A549 treated with CpdA at 1 μM for 4 hours (cell line): ENCODE measurements at places on chromosomes 12 and 14. TPM values are rescaled to one million over a fixed set of nuclear protein-coding genes. Genes with fewer than 3 reads are reported as not detected.

The BIN2 gene
- 0.07 to 0.09 TPM in 2 of 5 replicates, not detected in the others for total RNA-seq

The NEMF gene
- total RNA-seq, result 29.8 to 45.7 TPM (median 36.8 TPM) in 5 replicates

The GPRC5A gene
- total RNA-seq, result 324 to 465 TPM (median 429 TPM) in 5 replicates

The ARG2 gene
- 1.3 to 2.7 TPM (median 1.9 TPM) in 5 replicates for total RNA-seq

The HRK gene
- 0.45 to 0.96 TPM (median 0.54 TPM) in 5 replicates for total RNA-seq

The GPRC5D gene
- not detected in 5 replicates for total RNA-seq

The SSPN gene
- 0.33 to 0.84 TPM (median 0.58 TPM) in 5 replicates for total RNA-seq

The ABCD2 gene
- total RNA-seq, result not detected in 5 replicates

The CLMN gene
- 4.4 to 4.9 TPM (median 4.7 TPM) in 5 replicates for total RNA-seq

The FSCB gene
- not detected in 5 replicates for total RNA-seq

The DICER1 gene
- total RNA-seq, result 15.4 to 22.3 TPM (median 18.9 TPM) in 5 replicates

The L2HGDH gene
- total RNA-seq, result 9.7 to 11.8 TPM (median 10.2 TPM) in 5 replicates

The HOXC6 gene
- total RNA-seq, result 3.8 to 4.9 TPM (median 4.6 TPM) in 5 replicates

The OTOGL gene
- total RNA-seq, result 0.01 TPM in 1 of 5 replicates, not detected in the others

The KLHDC1 gene
- 0.25 to 0.50 TPM (median 0.28 TPM) in 5 replicates for total RNA-seq

The INSM2 gene
- total RNA-seq, result 0.02 to 0.05 TPM in 2 of 5 replicates, not detected in the others

The KLRC3 gene
- 0.29 to 0.32 TPM in 2 of 5 replicates, not detected in the others for total RNA-seq
